Naive B cell (primary cell): ENCODE measurements at places on chromosomes 2 and 18.

- DNase-seq: no peak
Observed at GRCh38 chr2:61493523-61493942, 22.6 kb upstream of the USP34 start.

DNA sequence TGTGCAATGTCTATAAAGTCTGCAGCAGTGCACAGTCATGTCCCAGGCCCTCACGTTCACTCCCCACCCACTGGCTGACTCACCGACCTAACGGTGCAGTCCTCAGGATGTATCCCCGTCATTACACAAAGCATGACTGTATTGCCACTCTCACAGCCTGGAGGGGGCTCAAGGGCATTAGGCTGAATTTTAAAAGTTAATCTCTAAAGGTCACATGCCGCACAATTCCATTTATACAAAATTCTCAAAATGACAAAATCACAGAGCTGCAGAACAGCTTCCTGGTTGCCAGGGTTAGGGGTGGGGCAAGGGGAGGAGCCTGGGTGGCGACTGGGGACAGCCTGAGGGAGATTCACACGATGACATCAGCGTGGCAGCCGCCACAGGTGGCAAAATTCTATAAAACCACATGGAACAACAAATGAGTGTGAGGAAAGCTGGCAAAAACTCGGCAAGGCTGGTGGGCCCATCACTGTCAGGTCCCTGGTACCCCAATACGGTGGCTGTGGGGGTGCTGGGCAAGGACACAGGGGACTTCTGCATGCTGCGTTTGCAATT, 97.6 kb downstream of the NDUFA10 start:
- no peak for DNase-seq

GRCh38 chr2:127187831-127188230, 32.3 kb downstream of the CYP27C1 start:
- DNase-seq: no peak

GRCh38 chr18:40006634-40007033, 1948.4 kb upstream of the PIK3C3 start:
- DNase-seq: no peak

GRCh38 chr2:85733121-85733960, 20.4 kb upstream of the ATOH8 start:
- no peak for DNase-seq

DNA sequence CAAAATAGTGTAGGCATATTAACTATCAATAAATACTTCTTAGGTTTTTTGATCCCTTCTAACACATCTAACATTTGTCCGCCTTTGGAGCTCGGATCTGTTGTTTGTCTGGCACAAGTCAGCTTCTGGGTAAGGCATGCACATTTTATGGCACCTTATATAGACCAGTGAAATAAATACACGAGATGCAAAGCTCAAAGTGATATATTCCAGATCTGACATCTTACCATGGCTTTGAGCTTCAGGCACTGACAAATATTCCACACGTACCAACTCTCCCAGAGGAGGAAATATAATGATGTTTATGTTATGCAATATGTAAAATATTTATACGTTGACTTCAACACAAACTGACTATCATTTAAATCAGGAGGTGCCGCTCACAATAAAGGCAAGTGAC, 430.1 kb upstream of the SMIM21 start:
- no peak for DNase-seq

DNA sequence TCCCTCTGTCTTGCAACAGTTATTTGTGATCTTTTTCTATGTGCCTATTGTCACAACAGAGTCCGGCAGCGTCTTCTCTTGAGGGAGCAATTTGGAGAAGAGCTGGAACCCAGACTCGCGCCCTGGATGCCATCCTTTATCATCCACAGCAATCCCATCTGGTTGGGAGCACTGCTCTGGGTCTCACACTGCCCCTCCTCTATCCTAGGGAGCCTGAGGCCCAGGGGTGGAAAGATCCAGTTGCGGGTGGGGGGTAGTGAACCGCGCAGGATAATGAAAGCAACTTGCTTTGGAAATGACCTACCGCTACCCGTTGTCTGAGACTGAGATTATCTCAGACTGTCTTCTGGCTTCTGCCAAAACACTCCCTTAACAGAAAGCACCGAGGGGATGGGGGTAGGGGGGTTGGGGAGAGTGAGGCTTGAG, 713 bp downstream of the WBP1 start:
- DNase-seq: no peak

- no peak for DNase-seq
Observed at GRCh38 chr18:36405611-36406010, 108.1 kb downstream of the FHOD3 start.

GRCh38 chr2:37585295-37585908, 86.0 kb downstream of the CDC42EP3 start:
- no peak for DNase-seq

DNA sequence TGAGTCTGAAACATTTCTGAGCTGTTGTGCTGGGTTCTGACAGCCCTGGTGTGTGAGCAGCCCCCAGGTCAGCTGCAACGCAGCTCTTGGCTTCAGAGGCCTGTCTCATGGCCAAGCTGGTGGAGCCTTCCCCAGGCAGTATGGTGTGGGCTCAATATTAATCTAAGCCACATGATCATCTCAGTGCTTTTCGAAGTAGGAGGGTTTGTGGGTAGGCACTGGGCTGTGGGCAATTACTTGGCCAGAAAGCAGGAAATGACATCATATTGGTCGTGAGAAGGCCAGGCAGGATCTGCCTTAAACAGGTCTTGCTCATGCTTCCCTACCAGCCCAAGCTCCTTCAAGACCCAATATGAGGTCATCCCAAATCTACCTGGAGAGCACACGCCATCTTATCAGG, 26.9 kb downstream of the LOXHD1 start:
- DNase-seq: no peak
